ENCODE measurements at places on chromosomes 13 and 19. TPM values are rescaled to one million over a fixed set of nuclear protein-coding genes. Genes with fewer than 3 reads are reported as not detected.

- DNase-seq = no peak
Observed at GRCh38 chr13:107941345-107942029, 273.8 kb downstream of the LIG4 start.

DNA sequence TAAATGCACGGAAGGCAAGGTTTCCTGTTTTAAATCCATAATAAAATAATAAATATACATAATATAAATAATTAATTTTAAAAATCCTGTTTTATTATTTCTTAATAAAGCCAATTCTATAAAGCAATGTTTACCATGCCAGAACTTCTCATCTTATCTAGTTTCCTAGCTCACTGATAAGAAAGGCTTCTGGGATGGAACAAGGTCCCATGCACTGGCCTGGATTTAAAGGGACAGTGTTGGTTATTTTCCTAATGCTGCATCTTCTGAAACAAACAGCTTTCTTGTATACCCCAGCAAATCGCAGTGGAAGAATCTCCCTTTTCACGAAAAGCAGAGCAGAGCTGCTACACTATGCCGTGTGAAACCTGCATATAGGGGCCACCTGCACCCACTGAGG, 68.8 kb downstream of the LNX2 start:
- DNase-seq = no peak

DNA sequence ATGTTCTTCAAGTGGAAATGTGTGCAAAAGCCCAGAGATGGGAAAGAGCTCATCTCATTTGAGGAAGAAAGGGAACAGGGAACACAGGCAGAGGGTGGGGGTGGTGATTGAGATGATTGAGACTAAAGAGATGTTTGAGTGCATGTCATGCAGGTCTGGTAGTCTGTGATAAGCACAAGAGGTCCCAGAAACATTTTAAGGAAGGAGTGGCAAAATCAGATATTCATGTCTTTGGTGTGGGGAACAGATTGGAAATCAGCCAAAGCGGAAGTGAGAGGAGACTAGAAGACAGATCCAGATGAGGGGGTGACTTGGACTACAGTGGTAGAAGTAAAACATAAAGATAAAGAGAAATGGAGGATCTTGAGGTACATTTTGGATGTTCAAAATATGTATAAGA, 39.4 kb upstream of the DACH1 start:
- no peak for DNase-seq

- no peak for DNase-seq
Observed at GRCh38 chr19:3768015-3768747, 3.8 kb downstream of the RAX2 start.

GRCh38 chr13:96575423-96576320, 418.6 kb downstream of the OXGR1 start:
- DNase-seq = no peak

- DNase-seq = no peak
Observed at GRCh38 chr13:77372275-77372674, 45.4 kb upstream of the MYCBP2 start.

DNA sequence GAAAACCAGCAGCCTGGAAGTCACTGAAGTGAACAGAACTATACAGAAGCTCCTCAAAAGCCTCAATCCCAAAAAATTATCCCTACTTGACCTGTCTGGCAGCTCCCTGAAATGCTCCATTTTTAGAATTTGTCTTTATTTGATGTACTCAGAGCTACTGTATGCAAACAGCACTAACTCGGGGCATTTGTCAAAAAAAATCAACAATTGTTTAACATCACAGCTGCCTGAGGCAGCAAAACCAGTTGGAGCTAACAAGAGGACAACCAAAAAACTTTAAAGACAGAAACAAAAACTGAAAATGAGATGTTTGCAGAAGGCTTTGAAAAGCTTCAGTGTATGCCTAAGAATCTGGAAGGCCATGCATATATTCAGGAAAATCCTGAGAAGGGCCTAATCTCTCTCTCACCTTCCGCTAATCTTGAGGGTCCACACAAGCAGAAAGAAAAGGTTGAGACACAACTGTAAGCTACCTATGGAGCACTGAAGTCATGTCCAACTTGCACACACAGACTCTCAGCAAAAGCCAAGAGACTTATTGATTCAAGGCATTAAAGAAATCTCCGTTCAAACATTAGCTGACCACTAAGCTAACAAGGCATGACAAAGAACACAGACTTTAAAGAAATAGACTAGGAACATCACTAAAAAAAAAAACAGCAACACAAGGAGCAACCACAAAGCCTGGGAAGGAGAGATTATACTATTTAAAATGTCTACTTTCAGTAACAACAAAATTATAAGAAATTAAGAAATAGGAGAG, 16.1 kb downstream of the VWA8 start:
- no peak for DNase-seq

- no peak for DNase-seq
Observed at GRCh38 chr13:38490657-38491056, 141.0 kb downstream of the UFM1 start.

DNA sequence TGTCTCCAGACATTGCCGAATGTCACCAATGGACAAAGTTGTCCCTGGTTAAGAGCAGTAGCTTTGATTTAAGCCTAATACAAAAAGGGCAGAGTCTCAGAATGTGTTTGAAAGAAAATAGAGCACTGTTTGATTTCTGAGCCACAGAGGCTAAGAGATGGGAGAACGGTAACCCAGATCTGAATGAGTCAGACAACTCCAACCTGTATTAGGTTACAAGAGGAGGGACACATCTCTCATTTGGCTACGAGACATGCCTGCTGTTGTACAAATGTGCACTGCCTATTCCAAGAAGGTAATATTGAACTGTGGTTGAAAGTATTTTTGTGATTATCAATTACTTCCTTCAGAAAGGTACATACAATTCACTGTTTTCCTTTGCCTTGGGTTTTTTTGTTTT, 4.9 kb upstream of the HSPH1 start:
- no peak for DNase-seq

DNA sequence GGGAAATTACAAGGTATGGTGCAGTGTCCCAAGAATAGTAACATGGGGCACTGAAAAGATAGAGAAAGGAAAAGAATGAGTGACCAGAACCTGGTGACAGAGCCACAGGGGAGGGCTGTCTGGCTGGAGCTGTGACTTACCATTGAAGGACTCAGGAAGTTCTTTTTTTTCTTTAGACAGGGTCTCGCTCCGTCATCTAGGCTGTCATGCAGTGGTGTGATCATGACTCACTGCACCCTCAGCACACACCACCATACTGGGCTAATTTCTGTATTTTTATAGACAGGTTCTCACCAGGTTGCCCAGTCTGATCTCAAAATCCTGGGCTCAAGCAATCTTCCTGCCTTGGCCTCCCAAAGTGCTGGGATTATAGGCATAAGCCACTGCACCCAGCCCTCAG, 8.8 kb upstream of the CPB2 start:
- no peak for DNase-seq

- no peak for DNase-seq
Observed at GRCh38 chr13:71659404-71659803, 207.6 kb downstream of the DACH1 start.

DNA sequence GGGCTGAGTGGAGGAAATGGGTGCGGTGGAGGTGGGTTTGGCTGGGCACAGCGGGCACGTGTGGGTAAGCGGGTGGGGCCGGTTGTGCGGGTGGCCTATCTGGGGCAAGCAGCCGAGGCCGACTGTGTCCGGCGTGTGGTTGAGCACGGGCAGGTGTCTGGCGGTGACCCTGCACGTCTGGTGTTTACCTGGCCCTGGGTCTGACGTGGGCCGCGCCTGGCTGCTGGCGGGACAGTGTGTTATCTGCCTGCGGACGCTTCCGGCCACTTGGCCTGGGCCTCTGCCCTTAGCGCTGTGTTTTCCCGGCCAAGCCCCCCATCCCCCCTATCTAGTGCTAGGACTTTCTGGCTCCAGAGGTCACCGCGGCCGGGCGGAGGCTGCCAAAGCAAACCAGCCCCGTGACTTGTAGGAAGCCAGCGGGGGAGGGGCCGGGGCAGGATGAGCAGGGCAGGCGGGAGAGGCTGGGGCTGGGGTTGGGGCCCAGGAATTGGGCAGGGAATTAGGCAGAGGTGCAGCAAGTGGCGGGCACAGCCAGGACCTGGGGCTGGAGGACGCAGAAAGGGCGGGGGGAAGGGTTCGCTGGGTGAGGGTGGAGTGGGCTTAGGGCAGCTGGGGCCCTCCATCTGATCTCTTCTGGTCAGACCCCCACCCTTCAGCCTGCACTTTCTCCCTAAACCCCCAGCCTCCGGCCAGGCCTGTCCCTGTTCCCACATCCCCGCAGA, 534 bp upstream of the HPN start:
- no peak for DNase-seq

DNA sequence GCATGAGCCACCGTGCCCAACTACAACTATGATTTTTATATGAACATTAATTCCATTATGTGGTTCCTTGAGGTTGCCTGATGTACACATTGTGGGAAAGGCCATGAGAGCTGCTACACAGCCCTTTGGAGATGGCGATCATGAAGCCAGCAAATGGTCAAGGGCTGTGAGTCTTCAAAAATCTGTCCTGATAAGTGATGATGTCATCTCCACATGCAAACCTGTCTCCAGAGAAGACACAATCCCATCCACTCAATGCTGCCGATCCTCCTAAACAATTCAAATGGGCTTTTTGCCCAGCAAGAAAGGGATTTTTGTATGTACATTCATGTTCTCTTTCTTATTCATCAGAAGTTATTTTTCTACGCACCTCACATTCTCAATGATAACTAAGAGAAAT, 17.6 kb downstream of the SIGLEC7 start:
- DNase-seq = no peak

DNA sequence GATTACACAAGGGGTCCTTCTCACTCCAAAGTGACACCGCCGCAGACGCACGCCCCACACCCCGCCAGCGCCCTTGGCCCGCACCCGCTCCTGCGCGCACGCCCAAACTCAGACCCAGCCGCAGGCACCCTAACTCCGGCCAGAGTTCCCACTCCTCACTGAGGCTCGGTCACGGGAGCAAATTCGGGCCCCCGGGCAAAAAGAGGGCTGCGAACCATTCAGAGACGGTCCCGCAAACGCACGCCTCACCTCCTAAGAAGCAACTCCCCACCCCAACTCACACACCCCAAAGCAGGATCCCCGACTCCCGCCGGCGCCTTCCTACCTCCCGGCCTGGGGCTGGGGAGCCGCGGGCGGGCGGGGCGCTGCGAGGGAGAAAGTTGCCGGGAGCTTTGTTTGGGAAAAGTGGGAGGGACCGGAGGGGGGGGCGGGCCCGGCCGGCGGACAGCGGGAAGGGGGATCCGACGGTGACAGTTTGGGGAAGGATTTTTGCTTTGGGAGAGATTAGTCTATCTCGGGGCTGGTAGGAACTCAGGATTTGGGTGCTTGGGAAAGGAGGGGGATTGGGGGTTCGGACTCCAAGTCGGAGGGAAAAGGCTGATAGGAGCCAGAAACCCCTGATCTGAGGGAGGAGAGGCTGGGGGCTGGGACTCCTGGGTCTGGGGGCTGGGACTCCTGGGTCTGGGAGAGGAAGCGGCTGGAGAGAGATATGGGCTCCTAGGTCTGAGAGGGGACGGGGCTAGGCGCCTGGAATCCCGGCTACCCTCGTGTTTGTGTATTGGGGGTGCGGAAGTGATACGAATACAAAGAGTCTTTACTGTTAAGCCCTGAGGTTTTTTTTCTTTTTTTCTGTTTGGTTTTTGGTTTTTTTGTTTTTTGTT, at the start of gene TEAD2:
TSS of gene TEAD2 (minus strand) at position 369 of the 881 bp plus-strand sequence. CDS start 2,341 bp downstream, outside the sequence.
- DNase-seq = no peak

- DNase-seq = no peak
Observed at GRCh38 chr19:18440936-18441803, 3.2 kb upstream of the ISYNA1 start.

DNA sequence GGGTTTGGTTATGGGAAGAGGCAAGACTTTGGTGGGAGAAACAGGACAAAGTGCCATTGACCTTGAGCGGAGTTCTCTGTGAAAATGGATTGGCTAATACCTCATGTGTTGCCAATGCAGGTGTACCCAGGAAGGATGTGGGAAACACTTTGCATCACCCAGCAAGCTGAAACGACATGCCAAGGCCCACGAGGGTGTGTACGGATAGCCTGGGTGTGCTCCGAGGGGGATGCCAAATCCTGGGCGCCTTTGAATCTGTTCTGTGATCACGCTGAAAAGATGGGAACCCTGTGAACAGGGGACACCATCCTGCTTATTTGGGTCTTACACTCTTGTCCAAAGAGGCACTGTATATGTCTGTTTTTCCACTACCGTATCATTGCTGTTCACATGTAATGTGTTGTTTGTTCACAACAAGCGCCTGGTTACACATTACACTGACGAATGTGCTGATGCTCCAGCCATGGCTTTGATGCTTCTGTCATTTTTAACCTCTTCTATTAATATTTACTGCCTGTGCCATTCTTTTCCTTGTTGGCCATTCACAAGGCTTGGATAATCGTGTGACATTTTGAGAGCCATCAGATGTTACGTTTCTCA, 8.3 kb downstream of the GTF3A start:
- no peak for DNase-seq

DNA sequence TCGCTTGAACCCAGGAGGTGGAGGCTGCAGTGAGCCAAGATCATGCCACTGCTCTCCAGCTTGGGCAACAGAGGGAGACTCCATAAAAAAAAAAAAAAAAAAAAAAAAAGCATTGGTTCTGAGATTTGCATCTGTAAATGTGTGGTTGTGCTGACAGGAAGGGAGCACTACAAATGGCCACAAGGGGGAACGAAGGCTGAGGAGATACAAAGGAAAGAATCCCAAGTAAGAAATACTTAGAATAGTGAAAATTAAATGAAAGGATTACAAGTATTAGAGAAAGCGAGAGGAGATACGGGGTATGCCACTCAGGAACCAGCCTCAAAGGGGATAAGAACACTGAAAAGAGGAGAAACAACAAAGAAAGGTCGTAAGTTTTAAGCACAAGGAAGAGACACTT, 284.9 kb downstream of the KLF12 start:
- DNase-seq = no peak

DNA sequence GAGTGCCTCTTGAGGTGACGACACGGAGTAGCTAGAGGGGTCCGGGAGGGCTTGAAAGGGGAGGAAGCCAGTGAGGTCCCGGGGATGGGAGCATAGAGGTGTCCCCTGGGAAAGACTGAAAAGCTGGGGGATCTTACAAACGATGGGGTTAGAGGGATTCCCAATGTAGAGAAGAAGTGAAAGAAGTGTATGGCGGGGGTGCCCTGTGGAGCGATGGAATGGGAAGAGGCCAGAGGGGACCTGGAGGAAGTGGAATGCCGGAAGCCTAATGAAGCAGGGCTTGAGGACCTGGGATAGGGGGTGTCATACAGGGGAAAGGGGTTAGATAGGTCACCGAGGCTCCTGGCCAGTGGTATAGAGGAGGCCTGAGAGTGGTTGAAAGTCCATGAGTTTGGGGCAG, 580 bp downstream of the AP2A1 start:
- DNase-seq = no peak

DNA sequence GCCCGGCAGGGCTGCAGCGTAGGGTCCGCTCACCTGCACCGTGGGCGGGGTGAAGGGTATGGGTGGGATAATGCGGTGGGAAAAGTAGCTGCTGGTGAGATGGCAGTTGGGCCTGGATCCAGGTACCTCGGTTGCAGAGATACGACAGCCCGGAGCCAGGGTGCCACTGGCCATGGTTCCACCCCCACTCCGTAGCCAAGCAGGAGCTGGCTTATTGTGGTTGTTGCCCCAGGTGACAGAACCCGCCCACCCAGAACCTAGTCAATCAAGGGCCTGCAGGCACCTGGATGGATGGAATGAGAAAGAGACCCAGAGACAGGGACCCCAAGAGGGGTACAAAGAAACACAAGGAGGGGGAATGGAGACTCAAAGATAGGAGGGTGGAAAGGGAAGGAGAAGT, 3.5 kb upstream of the LHB start:
- DNase-seq = no peak

GRCh38 chr13:42396901-42397655, 125.1 kb downstream of the AKAP11 start:
- no peak for DNase-seq

Gene GTPBP3
- 33.8 TPM for total RNA-seq

Gene CCL25
- total RNA-seq = not detected

Gene TMIGD2
- total RNA-seq = not detected

Gene SIGLECL1
- total RNA-seq = not detected

Measured in pulmonary artery endothelial cell (primary cell).